ENCODE measurements at places on chromosomes 2 and 18.

DNA sequence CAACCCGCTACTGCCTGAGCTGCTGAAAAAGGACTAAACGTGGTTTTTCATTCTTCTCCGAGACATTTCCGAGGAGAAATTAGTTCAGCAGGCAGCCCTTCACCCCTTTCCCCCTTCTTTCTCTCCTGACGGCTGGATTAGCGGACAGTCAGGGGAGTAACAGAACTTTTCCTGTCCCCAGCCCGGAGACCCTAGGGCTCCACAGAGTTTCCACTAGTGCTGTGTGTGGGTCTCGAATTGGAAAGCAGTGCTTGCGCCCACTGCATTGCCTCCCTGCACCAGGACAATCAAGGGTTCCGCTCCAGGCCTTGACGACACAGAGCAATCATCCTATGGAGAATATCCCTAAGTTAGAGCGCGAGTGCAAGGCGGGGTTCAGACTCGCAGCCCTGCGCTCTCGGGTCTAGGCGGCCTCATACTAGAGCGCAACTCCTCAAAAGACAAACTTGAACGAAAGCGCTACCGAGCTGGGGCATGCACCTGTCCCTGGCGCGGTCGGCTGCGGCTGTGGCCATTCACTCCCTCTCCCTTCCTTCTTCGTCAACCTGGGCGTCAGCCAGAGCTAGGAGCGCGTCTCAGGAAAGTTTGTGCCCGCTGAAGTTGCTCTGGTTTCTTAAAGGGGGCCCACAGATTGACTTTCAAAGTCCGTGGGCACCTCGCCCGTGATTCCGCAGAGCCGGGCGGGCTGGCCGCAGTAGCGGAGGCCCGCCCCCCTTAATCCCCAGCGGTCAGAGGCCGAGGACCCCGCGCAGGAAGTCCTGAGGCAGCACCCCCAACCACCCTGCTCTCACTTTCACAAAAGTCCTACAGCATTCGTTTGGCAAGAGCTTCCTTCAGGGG lies 801 bp downstream of the OSR1 start:
- DNase-seq = no peak

GRCh38 chr18:3036108-3036507 lies 23.2 kb upstream of the LPIN2 start:
- no peak for DNase-seq

GRCh38 chr2:161307676-161308075 lies 549 bp upstream of the PSMD14 start:
- DNase-seq = no peak

- no peak for DNase-seq
Measured at GRCh38 chr2:207825045-207825954, 55.6 kb upstream of the FZD5 start.

GRCh38 chr18:58338961-58339592 lies 289.8 kb downstream of the ALPK2 start:
- DNase-seq = no peak
